ENCODE measurements at places on chromosomes 12 and 14.
A peak's percentile ranks its signal among the peaks of the same experiment; 100 is the strongest.

GRCh38 chr12:124143726-124144125, 151.2 kb upstream of the RFLNA start:
- DNase-seq: no peak

- DNase-seq: no peak
Measured at GRCh38 chr12:76556368-76556767, 3.2 kb downstream of the OSBPL8 start.

DNA sequence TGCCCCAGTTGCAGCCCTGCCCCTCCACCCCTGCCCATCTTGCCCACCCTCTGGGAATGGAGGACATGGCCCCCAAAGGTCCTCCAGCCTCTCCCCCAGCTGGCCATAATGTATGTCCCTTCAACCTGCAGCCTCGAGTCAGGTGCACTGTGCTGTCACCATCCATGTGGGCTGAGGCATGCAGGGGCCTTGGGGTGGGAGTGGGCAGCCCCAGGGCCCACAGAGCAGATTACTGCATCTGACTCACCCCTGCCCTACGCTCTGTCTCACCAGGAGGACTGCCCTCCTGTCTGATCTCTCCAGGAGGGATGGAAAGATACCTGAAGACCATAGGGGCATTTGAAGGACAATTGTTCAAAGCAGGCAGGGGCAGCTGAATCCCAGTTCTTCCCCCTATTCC, 13.3 kb downstream of the SYNDIG1L start:
- no peak for DNase-seq

DNA sequence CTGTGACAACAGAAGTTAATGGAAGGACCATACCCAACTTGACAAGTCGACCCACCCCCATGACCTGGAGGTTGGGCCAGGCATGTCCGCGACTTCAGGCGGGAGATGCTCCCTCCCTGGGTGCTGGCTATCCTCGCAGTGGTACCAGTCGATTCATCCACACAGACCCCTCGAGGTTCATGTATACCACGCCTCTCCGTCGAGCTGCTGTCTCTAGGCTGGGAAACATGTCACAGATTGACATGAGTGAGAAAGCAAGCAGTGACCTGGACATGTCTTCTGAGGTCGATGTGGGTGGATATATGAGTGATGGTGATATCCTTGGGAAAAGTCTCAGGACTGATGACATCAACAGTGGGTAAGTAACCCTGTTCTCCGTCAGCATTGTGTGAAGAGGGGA, 220.1 kb downstream of the NAV3 start:
- no peak for DNase-seq

DNA sequence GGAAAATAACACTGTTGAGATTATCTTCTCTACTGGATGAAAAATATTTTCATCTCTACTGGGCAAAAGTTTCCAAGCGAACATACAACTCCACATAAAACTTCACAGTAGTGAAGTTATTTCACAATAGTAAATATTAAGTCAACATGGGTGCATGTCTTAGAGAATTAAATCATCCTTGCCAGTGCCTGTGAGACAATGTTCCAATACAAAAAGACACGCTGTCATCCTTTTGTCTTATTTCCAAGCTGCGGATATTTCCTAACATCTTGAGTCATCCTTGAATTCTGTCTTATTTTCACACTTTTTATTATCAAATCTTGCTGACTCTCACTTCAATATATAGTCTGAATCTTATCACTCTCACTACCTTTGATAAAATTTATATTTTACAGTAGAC, 142.9 kb upstream of the KITLG start:
- DNase-seq: no peak

DNA sequence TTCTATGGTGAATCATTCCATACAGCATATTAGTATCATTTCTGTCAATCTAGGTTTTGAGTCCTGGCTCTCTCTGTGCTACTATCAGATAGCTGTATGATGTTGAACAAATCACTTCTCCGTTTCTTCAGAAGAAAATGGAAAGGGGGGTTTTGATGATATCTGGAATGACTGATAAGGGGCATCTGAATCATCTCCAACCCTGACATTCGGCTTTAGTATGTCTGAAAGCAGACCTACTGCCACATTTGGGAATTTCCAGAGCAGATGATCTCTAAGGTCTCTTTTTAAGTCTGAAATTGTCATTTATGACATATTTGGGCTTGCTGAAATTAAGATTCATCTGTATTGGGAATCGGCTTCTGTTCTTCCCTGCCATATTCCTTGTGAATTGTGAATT, 10.1 kb downstream of the MLF2 start:
- DNase-seq: no peak

- peak; percentile 61 for DNase-seq
Measured at GRCh38 chr14:51780006-51780692, 80.3 kb upstream of the GNG2 start.

- DNase-seq: no peak
Measured at GRCh38 chr14:97273540-97273939, 476.4 kb downstream of the VRK1 start.

DNA sequence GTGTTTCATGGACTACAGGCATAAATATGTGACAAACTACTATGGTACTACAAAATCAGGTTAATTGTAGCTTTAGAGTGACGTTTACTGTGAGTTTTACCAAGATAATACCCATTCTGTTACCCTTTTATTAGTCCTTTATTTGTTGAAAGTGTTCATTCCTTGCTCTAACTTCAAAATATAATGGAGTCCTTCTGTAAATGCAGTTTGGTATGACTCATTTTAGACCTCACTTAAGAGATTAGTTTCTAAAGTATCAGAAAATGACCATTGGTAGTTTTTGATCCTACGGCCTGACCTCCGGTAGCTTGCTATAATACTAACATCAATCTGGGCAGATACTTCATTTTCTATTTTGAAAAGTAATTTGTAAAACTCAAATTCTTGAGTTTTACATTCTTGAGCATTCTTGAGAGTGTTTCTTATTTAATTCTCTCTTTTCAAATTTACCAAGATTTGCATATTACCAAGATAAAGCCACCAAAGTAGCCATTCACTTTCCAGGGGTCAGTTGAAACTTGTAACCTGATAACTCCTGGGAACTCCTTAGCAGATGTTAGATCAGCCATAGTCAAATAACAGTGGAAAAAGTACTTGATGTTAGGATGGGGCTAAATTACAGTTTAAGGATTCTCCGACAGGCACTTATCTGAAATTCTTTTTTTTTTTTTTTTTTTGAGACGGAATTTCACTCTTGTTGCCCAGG, 4.2 kb downstream of the HSPA2 start:
- DNase-seq: no peak

GRCh38 chr12:71216725-71217579, 59.2 kb upstream of the TSPAN8 start:
- peak; percentile 5 for DNase-seq

GRCh38 chr14:96754162-96754844, 42.9 kb upstream of the VRK1 start:
- DNase-seq: no peak

DNA sequence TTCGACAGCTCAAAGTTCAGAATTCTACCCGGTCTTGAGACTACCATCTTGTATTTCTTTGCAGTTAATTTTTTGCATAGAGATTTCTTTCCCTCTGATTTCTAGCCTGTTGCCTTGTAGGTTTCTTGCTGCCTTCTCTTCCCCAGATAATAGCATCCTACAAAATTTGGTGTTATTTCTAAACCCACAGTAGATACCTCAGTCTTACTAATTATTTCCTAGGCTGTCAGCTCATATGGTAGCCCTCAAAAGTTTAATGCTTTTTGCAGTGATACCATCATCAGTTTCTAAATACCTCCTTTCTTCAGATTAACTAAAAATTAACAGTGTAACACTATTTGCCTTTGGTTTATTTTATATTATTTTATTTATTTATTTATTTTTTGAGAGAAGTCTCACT, 61.9 kb upstream of the TMPO start:
- DNase-seq: no peak

DNA sequence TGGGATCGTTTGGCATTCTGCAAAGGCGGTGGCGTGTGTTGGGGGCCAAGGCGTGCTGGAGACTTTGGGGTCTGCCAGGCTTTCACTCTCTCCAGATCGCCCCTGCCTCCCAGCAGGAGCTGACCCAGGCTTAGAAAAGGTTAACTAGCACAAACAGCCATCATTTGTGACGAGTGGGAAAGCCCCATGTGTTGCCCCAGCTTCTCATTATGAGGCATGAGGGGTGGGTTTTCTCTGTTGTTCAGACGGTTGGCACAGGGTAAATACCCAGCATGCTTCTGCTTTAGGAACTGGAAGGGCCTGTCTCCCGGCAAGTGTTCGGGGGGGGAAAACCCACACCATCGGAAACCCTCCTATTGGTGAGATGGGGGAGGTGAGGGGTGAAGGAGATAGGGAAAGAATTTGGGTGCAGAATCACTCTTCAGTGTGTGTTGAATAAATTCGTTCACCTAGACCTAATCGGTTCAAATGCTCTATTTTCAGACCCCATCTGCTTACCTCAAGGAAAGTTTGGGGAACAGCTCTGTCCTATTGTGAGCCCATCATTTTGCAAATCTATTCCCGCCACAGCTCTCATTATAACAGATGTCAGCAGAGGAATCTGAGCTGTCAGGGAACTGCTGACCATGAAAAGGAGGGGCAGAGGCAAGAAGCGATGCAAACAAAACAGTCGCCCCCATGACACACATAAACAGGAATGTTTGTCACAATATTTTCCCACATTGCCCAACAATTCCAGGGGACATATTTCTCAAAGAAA, 34.7 kb upstream of the C12orf42 start:
- no peak for DNase-seq

DNA sequence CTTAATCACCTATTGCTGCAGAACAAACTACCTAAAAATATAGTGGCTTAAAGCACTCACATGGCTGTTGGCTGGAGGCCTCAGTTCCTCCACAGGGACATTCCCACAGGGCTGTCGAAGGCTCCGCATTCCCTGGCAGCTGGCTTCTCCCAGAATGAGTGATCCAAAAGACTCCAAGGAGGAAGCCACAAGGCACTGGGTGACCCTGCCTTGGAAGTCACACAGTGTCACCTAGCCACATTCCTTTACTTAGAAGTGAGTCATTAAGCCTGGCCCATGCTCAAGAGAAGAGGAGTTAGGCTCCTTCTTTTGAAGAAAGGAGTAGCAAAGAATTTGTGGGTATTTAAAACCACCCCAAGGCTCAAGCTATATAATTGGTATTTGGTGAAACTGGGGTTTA, 63.9 kb upstream of the MAP1LC3B2 start:
- DNase-seq: peak; percentile 41

DNA sequence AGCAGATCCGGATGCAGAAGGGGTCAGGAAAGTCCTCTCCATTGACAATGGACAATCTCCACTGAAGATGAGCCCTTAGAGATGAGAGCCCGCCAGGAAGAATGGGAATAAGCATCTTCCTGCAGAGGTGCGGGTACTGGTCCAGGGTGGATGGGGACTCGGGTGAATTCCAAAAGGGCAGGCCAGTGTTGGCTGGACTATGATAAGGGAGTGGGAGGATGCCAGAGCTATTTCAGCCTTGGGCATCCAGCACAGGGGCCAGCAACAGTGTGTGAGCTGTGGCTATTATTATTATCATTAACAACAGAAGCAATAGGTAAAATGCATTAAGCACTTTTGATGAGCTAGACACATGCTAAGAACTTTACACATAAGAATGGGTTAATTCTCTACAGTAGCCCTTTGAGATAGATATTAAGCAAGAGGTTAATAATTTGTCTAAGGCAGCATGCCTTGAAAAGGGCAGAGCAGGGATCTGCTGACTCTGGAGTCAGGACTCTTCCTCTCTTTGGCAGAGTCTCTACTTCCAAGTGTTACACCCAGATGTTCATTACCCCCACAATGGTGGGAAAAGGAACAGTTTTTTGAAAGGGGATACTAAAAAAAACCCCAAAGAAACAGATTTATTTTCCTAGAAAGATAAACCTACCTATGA, 55.2 kb downstream of the PRICKLE1 start:
- DNase-seq: no peak

- DNase-seq: no peak
Measured at GRCh38 chr12:69464428-69464827, 5.8 kb upstream of the FRS2 start.

GRCh38 chr12:50240792-50241114, 42.6 kb downstream of the LIMA1 start:
- no peak for DNase-seq

GRCh38 chr12:11461433-11461832, 66.1 kb upstream of the PRB2 start:
- DNase-seq: no peak

GRCh38 chr12:56129206-56129941, 1.3 kb downstream of the ESYT1 start:
- DNase-seq: peak; percentile 47

GRCh38 chr12:3670083-3670620, 82.8 kb downstream of the CRACR2A start:
- no peak for DNase-seq

DNA sequence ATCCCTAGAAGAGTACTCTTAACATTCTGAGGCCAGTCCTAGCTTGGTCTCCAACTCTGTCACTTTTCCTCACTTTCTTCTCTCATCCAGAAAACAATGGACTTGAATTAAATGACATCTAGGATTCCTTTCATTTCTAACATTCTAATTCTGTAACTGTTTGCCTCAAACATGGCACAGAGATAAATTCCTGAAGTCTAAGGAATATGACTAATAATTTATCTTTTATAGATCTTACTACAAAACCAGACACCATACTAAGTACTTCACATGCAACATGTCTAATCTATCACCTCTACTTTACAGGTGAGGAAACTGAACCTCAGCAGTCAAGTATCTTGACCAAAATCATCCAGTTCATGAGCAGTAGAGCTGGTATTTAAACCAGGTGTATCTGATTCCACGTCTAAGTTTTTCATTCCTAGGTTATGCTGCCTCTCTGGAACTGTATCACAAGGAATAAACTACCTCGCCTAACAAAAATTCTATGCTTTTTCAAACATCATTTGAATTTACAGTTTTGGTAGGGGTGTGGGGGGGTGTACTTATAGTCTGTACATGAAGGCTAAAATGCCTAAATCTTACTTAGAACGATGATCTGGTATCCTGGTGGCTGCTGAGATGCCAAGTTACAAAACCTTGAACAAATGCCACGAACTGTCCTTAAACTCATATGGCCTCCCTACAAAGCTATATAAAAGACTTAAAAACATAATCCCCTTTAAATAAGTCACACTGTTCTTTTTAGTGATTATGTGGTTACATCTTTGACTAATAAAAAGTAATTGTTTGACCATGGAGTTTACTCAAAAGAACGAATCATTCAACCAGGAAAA, 41.6 kb downstream of the ATXN2 start:
- DNase-seq: no peak

DNA sequence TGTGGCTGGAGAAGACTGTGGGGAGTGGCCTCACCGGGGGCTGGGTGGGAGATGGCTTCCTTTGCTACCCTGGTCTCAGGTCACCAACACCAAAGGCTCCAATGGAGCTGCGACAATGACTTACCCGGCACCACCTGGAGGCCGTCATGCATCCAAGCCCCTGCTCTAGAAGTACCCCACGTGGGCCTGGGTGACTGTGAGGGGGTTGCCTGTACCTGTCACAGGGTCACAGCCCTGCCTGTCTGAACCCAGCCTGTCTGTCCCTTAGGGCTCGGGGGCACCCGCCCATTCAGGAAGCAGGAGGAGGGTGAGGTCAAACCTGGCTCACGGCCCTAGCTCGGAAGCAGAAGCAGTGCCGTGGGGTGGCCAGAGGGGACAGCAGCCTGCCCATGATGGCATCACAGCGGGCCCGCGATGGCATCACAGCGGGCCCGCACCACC, 18.9 kb downstream of the ABCB9 start:
- no peak for DNase-seq

Data from A549 (cell line).